ENCODE measurements at places on chromosomes 11 and 22.

- no peak for DNase-seq
Measured at GRCh38 chr11:2775626-2776350, 76.0 kb upstream of the KCNQ1OT1 start.

DNA sequence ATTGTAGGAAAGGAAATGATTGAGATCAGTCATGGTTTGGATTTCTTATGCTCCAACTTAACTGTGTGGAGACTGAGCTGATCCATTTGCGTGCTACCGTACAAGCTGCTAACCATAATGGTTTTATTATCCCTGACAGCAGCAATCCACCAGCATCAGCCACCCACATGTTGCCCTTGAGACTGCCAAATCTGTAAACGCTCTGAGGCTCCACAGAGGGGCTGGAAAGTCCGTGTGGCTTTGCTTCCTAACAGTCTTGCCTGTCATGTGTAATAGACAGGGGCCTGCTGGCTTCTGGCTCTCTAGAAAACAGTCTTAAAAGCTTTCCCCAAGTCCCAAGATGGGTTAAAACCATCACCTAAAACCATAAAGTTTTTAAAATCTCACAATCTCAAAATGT lies 30.1 kb downstream of the ATG16L2 start:
- DNase-seq: no peak

DNA sequence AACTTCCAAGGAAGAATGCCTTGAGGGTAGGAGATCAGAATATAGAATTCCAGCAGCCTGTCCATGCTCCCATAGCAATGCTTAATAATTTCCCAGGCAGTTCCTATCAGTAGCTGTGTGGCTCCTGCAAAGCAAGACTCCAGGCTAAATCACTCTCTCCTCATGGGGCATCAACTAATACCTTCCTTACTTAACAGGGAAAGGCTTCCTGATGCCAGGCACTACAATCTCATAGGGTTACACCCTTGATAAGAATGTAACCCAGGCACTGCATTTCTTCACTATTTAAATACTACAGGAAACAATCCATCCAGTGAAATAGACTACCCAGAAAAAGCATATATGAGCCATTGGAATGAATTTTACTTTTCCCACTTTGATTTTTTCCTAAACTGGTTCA lies 615.0 kb upstream of the ARHGAP42 start:
- no peak for DNase-seq

DNA sequence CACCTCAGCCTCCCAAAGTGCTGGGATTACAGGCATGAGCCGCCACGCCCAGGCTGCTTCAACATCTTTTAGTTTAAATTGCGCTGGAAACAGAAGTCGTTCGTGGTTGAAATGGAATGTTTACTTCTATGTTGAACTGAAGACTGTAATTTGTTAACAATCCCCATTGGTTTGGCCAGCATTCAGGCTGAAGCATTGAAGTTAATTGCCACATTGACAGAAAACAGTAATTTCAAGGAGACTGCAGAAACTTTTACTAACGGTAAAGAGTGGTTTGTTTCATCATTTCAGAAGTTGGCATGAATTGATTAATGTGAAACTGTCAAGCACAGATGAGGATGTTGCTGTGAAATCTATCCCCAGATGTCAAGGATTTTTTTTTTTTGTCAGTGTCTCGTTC lies 14.2 kb downstream of the AP5B1 start:
- no peak for DNase-seq

DNA sequence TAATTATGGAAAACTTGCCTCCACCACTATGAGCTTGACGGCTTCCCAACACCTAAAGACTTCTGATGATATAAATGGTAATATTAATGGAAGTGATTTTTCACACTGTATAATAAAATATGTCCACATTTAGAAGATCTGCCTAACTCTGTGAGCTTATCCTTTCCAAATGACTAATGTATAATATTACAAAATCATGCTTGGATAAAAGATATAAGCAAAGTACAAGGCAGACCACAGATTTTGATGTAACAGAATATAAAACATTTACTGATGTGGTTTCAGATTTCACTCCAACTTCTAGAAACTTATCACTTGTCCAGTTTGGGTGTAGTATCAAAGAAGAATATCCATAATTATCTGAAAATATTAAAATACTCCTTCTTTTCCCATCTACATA lies 36.9 kb downstream of the GALNT18 start:
- DNase-seq: no peak

DNA sequence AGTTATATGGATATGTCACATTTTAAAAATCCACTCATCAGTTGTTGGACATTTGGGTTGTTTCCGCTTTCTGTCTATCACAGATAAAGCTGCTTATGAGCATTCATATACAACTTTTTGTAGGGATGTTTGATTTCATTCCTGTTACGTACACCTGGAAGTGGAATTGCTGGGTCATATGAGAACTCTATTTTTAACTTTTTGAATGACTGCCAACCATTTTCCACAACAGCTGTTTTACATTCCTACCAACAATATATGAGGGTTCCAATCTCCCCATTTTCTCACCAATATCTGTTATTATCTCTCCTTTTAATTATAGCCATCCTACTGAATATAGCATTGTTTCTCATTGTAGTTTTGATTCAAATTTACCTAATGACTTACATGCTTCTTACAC lies 172.0 kb downstream of the UVRAG start:
- DNase-seq: no peak

DNA sequence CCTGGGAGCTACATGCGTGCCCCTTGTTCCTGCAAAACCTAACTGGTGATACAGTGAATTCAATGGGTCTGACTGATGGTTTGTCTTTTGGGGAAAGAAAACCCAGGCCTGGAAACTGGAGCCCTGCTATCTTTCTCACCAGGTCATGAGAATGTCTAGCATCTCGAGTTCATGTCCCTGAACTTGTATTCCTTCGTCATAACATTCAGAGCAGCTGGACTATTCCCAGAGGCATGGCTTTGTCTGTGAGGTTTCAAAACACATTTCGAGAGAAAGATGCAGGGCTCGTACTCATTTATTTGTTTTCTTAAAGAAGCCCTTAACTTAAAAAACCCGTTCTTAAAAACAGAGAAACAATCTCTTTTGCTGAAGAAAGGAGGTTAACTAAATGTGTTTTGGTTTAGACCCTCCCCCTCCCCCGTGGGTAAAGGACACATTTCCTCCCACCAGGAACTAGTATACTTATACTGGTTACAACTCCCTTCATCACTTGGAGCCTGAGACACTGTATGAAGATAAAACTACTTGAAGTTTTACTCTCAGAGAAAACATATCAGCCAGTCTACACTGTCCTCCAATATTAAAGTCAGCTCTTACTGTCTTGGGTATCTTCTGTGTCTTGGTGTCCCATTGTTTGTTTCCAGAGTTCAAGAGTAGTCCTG lies 43.2 kb downstream of the ME3 start:
- no peak for DNase-seq

- DNase-seq: no peak
Measured at GRCh38 chr11:29293825-29294224, 723.0 kb downstream of the KCNA4 start.

DNA sequence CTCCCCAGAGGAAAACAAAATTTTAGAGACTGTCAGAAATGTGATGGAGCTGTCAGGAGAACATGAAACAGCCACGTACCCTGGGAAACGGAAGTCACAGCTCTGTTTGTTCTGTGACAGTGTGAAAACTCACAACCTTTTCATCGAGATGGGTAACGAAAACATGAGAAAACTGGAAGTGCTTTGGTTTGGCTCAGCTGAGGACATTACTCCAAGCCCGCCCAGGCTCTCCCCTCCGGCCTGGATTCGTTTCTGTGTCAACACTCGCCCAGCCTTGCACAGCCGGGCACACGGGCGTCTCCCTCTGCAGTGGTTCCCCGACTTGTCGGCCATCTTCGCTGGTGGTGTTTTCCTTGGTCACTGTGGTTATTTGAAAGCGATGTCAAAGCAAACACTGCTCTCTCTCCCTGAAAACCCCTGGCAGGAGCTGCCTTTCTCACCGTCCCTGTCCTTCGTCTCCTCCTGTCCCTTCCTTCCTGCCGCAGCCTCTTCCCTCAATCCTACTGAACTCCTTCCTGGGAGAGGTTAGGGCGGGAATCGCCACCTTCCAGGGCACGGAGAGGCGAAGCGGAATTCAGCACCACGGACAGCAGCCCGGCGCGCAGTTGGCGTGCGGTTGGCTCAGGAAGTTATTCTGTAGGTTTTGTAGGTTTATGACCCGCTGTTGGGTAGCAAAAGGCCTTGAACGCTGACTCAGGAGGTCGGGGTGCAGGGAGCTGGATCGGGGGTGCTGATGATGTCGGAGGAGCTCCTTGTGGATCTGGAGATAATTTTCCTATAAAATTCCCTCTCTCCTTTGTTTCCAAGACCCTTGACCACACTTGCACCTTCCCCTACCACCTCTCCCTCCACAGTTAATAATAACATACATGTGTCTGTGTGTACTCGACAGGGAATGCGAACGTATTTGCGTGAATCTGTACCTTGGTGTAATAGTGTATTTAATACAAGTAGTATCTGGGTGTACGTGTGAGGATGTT lies 13.1 kb upstream of the RPS19BP1 start:
- DNase-seq: no peak

DNA sequence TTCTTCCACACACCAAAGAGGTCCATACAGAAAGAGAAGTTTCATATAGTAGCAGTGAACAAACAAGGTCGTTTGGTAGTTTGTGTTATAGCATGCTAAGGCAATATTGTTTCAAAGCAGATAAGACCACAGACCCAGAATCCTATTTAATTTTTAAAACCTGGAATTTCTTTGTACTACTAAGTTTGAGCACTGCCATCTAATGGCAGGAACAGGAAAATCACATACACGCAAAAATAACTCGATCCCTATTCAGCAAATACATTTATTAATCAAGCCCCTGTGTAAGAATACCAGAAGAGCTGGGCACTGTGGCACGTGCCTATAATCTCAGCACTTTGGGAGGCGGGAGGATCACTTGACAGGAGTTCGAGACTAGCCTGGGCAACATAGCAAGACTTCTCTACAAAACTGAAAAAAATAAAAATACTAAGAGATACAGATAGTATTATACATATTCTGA lies 2.9 kb upstream of the BTBD10 start:
- DNase-seq: peak; percentile 31

DNA sequence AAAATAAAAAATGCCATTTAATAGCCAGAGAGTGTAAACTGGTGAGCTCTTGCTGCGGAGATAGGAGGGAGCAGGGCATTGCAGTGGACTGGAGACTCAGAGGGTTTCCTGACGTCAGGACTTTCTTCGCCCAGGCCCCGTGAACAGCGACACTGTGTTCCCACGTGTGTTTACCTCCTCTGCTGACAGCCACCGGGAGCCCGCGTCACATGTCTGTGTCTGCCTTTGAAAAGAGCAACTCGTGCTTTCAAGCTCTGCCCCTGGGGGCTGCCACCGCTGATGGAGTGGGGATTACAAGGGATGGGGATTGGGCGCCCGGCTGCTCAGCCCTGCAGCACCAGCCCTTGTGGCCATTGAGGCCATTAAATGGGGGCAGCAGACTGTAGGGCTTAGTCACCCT lies 3.3 kb downstream of the TANGO2 start:
- no peak for DNase-seq

- DNase-seq: peak; percentile 80
Measured at GRCh38 chr22:41367039-41367679, 14.6 kb upstream of the TEF start.

DNA sequence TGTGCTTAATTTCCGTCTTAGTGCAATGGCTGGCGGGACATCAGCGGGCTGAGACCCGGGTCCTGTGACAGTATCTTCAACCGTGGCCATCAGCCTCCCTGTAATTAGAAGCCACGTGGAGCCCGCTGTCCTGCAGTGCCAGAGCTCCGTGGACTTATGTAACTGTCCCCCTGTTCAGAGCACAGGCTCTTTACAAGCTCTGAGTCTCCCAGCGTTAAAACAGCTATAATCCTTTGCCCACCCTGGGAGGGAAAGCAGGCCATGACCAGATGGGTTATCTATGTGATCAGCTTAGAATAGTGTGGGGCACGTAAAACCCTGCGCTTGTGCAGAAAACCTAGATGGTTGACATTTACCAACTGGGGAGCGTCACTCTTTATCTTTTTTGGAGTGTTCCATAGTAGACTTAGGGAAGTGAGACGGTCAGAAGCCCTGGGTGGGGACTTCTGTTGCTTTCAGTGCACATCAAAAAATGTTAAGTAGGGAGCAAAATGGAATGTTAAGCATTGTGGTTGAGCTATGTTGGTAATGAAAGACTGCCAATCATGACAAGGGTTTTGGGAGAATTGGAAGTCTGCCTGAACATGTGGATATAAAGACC lies 103.5 kb upstream of the CADM1 start:
- no peak for DNase-seq

DNA sequence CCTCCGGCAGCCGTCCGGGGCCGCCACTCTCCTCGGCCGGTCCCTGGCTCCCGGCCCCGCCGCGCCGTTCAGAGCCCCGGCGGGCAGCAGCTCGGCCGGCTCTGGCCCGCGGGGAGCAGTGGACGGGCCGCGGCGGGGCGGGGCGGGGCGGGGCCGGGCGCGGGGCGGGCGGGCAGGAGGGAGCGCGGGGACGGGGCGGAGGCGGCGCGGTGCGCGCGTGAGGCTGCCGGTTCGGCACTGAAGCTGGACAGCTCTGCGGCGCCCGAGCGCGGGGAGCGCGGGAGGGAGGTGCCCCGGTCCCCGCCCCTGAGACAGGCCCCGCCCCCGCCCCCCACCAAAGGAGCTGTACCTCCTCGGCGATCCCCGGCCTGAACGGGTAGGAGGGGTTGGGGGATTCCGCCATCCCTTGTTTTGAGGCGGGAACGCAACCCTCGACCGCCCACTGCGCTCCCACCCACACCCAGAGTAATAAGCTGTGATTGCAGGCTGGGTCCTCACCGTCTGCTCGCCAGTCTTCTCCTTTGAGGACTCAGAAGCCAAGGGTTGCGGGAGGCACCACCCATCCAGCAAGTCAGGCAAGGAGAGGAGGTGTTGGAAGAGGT lies at the start of gene DRD2:
Gene DRD2, minus strand, starts transcription at position 239 of the 602 bp plus-strand sequence. CDS start 50,747 bp downstream, outside the sequence.
- no peak for DNase-seq
